ENCODE measurements at places on chromosomes 4 and X.
A peak's percentile ranks its signal among the peaks of the same experiment; 100 is the strongest.

DNA sequence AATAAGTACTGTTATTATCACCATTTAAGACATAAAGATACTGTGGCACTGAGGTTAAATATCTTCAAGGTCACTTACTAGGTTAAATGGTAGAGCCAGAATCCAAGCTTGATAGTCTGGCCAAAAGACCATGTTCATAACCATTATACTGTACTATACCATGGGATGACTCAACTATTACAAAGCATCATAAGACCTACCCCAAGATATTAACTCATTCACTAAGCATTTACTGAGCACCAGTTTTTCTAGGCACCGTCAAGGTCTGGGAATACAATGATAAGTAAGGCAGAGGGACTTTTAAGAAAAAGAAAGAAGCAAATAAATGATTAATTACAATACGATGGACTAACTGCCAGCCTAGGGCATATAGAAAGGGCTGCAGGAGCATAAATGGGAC is 95.5 kb upstream of the KCTD8 start:
- no peak for DNase-seq

DNA sequence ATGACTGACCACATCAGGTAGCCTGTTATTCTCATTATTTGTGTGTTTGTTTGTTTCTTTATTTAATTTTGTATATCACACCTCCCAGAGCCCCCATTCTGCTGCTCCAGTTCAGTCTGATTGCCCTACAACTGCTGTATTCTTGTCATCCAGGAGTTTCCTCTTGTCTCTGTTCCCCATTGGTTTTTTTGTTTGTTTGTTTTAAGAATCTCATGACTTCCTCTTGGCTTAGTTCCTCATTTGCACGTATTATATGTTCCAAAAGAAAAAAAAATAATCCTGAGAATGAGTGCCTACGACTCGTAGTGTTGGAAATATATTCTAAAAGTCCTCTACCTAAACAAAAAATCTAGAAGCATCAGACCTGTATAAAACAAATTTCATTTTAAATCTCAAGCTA is 142.3 kb upstream of the SLIT2 start:
- DNase-seq, result no peak

GRCh38 chr4:4524364-4524763 is 17.5 kb downstream of the STX18 start:
- no peak for DNase-seq

- no peak for DNase-seq
Measured at GRCh38 chr4:153205757-153206156, 1.5 kb downstream of the TRIM2 start.

DNA sequence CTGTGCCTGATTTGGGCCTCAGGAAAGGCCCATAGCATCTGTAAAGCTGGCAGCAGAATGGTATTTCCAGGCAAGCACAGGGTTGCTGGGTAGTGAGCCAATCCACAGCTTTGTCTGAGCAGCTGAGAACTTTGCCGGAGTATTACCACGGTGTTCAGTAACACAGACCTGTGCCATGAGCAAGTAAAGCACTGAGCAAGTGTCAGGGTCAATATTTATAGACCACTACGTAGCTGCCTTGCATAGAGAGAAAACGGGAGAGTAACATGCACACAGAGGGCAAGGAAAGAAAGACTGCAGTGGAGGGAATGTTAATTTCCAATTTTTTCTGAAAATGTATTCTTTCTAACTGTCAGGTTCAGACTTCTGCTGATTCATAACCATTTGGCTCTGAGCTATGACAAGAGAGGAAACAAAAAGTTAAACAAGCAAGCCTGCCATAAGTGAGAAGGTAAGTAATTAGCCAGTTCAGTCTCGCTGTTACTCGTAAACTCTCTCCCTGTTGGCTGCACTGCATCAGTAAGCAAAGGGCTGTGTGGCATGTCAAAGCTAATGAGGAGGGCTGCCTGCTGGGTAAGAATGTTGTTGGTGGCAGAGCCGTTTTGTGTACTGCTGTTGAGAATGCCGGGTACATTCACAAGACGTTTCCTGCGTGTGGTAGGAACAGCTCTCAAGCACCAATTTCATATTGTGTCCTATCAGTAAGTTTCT is 238.1 kb downstream of the BMPR1B start:
- DNase-seq, result no peak

GRCh38 chr4:8319731-8320385 is 50.3 kb downstream of the HTRA3 start:
- no peak for DNase-seq

- no peak for DNase-seq
Measured at GRCh38 chr4:40323866-40324265, 11.3 kb upstream of the CHRNA9 start.

DNA sequence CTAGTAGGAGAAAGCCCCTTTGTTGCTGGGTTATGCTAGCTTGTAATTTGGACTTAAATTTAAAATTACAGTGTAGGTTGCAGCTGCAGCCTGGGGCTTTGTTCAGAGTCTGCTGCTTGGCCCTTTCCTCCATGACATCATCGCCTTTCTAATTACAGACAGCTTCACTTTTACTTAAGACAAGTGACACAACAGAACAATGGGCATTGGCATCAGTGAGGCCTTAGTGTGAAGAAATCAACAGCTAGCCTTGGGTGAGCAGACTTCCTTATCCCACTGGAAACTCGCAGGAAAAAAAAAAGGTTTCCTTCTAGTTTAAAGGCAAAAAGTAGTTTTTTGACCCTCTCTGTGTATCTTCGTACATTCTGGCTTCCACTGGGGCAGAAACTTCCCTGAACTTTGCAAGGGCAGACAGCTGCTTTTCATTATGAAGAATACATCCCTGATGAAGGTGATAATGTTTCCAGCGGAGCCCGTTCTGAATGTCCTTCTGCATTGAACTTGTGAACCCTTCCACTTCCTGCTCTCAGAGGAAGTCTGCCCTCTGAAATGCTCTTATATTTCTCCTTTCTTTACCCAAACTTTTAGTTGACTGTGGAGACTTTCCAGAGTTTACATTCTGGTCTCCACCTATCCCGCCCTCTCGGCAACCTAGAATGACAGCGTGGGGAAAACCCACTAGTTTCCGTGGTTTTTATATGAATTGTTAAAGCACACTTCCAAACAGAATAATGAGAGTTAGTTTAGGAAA is 123.2 kb upstream of the FAM9C start:
- peak; percentile 40 for DNase-seq

DNA sequence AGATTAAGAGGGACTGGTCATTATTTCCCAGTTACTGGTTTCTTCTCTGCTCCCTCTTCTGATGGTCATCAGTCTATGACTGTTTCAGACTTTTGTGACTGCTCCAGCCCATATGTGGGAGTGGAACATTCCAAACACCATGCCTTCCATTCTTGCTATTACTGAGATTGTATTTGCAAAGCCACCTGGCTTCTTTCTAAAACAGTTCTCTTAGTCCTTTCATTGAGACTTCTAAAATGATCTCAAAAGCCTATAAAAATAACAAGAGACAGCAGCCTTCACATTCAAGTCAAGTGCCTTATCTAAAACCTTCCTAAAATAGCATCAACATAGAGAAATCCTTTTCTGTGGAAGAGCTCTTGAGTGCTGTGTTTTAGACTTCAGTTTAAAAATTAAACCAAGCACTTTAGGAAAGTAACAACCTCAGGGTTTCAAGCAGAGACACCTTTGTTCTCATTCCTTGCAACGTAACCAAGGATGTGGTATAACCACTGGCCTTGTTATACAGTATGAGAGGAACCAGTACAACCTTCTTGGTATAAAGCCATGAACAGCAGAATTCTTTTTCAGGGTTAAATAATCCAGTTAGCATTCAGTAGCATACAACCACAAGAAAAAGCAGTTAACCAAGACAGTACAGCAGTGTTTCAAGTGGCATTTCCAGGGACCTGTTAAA is 97.1 kb downstream of the NFKB1 start:
- DNase-seq, result no peak

DNA sequence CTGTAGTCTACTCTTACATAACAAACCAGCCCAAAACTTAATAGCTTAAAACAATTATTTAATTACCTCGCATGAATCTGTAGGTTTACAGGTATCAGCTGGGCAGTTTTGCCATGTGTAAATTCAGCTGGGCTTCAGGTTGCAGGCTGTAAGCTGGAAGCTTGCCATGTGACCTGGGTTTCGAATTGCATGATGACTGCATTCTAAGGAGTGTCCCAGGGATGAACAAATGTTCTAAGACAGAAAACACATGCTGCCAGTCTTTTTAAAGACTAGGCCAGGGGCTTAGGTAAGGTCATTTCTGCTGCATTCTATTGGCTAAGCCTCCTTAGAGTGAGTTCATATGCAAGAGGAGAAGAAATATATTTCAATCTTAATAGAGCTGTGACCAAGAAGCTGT is 44.8 kb downstream of the GRIA2 start:
- no peak for DNase-seq

GRCh38 chr4:165381821-165382373 is 3.1 kb downstream of the CPE start:
- no peak for DNase-seq

DNA sequence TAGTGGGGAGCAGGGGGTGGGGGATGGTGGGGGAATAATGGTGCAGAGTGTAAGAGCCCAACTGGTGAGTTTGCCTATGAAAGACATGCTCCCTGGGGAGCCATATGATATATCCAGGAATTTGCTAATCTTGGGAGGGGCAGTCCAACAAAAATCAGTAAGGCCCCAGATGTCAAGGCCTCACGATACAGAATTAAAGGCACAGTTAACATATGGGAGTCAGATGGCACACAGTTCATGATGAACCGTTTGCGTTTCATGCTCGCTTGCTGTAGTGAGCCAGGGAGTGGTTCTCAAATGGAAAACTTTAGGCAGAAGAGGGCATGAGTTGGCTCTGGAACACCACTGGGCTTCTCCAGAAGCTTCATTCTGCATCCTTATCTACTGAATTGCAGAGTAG is 33.9 kb upstream of the VCX2 start:
- DNase-seq, result no peak

DNA sequence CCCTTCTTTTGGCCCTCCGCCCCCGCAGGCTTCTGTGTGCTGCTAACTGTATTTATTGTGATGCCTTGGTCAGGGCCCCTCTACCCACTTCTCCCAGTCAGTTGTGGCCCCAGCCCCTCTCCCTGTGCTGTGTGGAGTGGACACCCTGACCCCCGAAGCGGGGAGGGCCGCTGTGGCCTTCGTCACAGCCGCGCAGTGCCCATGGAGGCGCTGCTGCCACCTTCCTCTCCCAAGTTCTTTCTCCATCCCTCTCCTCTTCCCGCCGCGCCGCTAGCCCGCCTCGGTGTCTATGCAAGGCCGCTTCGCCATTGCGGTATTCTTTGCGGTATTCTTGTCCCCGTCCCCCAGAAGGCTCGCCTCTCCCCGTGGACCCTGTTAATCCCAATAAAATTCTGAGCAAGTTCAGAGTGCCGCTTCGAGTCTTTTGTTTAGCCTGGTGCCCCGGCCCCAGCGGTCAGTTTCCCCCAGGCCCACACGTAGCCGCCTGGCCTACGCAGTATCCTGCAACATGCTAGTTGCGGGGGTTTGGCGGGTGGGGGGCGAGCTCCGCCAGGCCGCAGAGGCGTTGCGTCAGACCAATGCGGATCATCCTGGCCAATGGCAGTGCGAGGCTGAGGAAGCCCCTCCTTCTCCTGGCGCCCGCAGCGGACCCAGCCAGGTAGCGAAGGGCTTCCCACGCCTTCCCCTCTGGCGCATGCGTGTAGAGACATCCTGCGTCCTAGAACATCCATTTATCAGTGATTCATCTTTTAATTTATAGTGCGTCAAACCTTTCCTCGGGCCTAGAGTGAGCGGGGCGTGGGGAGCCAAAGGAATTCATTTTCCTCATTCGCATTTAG is 5.6 kb upstream of the KANTR start:
- no peak for DNase-seq

Data from NCI-H1417 treated with DMSO at 0.1 percent for 48 hours (cell line).